ENCODE measurements at places on chromosomes 4 and X.

GRCh38 chr4:129014566-129015509 lies 78.5 kb downstream of the SCLT1 start:
- DNase-seq = no peak

DNA sequence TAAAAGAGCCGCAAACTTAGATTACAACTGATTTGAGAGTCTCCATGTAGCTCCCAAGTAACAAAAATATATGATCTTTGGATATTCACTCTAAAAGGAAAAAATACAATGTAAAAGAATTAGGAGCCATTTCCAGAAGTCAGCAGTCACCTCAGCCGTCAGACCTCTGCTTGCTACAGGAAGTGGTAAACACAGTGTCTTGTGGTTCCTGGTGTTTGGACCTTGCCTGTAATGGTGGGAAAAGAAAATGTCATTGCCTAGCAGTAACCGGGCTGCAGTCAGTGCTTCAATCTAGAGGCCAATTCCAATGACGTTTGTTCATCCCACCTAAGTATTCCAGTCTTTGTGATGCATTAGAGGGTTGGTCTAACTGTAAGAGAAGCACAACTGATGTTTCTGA lies 28.9 kb upstream of the SMIM31 start:
- DNase-seq = no peak

DNA sequence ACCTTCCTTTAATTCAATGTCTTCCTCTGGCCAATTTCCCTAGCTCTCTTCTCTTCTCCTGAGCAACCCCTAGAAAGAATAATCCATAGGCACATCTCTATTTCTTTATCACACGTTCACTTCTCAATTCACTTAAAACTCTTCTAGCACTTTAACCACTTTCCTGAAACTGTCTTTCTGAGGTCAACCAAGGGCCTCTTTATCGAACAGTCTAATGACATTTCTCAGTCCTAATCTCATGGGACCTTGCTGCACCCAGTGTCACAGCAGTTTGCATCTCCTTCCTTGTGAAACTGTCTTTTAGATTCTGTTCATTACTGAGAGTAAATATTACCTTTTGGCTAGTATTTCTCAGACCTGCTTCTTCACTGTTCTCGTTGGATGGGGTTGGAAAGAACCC lies 285.3 kb upstream of the RASGEF1B start:
- no peak for DNase-seq

DNA sequence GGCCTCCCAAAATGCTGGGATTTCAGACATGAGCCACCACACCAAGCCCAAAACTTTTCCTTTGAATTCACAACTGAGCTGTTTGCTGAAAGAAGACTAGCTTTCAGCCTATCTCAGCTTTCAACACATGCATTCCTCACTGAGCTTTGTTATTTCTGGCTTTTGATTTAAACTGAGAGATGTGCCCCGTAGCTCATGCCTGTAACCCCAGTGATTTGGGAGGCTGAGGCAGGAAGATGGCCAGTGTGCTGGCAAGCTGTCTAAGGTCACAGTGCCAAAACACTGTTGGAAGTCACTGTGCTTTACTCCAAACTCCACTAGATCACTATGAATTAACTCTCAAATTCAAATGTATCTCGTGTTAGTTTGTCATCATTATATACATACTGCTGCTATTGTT lies 779.5 kb downstream of the TRIML1 start:
- no peak for DNase-seq

DNA sequence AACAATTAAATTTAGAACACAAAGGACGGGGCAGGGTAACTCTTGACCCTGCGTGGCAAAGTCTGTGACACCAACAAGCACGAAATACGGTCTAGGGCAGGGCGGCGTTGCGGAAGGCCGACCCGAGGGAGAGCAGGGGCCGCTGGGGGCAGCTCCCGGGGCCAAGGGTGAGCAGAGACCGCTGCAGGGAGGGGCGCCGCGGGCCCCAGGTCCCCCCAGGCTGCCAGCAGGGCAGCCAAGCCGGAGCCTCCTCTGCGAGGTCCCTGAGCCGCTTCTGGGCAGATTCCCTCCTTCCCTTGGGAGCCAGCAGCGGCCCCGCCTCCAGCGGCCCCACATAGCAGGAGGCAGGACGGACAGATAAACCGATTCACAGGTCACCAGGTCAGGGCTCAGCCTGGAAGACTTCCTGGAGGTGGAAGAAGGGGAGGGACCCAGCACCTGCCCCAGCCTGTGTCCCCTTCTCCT lies 90.2 kb downstream of the FAM53A start:
- DNase-seq = no peak

DNA sequence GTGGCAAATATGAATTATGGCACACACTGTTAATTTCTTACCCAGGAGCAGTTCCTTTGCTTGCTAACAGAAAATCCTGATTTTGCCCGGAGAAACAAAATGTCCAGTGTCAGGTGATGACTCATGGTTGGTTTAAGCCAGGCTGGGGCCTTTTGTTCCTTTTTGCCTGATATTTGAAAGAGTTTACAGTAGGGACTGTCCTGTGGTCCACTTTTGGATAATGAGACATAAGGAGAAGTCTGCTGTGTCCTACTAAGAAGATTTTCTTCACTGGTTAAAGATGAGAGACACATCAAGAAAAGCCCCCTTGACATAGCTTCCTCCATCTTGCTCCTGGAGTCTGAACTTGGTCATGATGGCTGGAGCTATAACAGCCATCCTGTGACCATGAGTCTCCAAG lies 12.1 kb upstream of the DRD5 start:
- DNase-seq = no peak

DNA sequence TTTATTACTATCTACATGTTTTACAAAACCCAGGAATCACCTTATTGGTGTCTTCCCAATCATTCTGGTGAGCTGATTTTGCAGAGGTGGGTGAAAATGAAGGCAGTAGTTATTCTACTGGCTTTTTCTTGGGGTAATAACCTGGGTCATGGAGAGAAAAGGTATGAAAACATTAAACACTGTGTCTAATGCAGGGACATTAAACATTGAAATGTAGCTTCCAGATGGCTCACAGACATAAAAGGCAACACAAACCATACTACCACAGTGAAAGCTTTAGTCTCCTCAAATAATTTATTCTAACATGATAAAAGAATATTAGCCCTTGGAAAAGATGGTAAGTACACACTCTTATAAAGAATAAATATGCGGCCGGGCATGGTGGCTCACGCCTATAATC lies 8.0 kb downstream of the SETD7 start:
- DNase-seq = no peak

GRCh38 chr4:170399581-170400293 lies 310.0 kb upstream of the AADAT start:
- DNase-seq = no peak

DNA sequence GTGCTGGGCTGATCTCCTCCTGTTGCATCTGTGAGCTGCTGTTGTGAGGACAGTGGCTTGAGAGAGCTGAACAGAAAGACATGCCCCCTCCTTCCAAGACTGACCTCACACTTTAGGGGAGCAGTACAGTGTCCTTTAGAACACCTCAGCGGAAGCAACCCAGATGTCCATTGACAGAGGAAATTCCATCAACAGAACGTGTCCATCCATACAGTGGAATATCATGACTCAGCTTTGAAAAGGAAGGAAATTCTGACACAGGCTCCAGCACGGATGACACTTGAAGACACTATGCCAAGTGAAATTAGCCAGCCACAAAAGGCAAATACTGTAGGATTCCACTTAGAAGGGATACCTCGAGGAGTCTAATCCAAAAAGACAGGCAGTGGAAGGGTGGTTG lies 103.5 kb downstream of the GPR143 start:
- no peak for DNase-seq

DNA sequence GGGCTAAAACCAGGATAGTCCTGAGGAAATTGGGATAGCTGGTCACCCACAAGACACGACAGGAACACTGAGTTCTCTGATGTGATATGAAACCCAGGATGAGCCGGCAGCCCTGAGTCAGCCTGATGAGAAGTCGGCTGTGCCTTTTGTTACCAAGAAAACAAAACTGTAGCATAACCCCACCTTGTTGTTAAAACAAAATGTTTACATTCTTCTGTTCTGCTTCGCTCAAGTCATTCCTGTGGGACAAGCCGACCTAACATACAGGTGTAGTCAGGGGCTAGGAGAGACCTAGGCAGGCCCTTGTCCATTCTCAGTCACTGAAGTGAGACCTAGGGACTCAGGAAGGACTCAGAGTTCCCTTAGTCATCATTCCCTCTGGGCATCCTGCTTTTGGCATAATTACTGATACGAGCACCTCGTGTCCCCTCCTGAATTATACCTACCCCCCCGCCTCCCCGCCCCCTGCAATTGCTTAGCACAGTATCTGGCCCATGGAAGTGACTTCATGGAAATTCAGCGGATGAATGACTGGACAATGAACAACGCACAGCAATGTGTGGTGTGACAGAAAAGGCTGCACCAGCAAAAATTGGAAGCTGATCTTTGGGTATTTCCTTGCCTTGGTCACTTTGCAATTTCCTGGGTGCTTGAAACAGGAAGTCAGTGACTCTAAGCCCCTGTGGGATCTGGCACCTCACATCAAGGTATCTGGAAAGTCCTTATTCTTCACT lies 31.9 kb upstream of the TLR2 start:
- peak; percentile 60 for DNase-seq

DNA sequence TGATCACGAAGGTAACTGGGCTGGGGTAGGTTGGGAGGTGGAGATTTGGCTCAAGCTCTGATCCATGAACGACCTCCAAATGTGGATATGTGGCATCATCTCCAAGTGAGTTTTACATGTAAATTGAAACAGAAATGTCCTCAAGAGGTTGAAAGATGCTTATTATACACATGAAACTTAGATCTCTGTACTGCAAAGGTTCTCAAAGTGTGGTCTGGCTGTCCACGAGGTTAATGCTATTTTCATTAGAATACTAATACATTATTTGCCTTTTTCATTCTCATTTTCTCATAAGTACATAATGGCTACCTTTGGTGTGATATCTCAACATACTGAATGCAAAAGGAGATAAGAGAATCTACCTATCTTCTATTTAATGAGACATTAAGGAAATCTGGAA lies 198.2 kb downstream of the RASL11B start:
- no peak for DNase-seq

- peak; percentile 75 for DNase-seq
These were observed 4.6 kb downstream of the TXK start for GRCh38 chr4:48129307-48130014.

GRCh38 chr4:98950925-98951324 lies 22.0 kb upstream of the EIF4E start:
- no peak for DNase-seq

DNA sequence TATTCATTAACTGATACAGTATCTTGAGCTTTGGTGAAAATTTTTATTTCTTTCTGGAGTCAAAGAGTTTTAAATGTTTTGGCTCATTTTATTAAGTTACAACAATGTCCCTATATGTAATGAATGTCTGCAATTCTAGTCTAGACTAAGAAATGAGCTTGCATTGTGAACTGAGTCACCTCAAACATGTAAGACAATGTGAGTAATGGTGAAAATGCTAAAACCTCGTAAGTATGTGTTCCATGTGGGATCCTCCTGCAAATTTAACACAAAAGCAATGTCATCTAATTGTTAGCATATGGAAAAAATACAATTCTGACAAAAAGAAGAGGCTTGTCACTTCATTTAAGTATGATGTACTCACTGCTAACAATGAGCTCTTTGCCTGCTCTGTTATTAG lies 480.5 kb upstream of the FSTL5 start:
- no peak for DNase-seq

DNA sequence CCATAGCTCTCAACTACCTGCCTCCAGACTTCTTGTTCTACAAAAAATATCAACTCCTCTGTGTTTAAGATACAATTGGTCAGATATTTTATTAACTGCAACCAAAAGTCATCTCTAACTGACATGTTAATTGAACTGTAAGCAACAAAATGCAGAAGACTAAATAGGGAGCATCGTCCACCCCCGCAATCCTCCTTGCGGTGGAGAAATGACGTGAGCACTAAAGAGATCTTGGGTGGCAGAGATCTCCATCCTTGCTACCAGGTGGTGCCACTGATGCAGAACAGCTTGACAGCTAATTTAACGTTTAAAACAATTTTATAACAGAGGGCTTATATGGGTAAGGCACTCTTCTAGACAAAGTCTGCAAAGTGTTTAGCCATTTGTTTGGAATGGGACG lies 164.4 kb upstream of the FTHL17 start:
- DNase-seq = no peak

- no peak for DNase-seq
These were observed 10.4 kb upstream of the PPP3CA start for GRCh38 chr4:101357751-101358150.

DNA sequence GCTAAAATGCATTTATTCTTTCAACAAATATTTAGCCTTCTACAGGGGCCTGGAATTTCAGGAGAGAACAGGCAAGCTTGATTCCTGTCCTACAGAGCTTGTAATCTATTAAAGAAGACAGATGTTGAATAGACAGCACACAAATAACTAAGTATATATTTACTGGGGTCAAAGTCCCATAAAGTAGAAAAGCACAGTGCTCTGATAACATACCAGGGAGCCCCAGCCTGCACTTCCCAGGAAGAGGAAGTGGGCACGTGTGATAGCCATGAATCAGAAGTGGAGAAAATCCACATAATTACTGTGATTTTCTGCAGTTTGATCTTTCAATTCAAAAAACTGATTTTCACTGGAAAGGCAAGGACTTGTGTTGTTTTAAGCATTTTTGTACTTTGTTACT lies 129.1 kb downstream of the EGF start:
- no peak for DNase-seq

DNA sequence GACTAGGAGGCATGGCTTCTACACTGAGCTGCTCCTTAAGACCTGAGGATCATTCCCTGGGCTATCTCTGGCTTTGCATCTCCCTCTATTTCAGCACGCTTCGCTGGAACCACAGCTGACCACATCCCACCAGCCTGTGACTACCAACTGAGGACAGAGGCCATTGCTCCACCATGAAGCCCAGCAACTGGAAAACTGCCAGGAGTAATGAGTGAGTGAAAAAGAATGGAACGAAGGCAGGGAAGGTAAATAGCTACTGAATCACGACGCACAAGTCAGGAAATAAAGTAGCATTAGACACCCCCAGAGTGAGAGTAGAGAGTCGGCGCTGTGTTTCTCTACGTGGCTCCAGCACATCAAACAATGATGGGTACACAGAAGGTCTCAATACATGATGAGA lies 314.7 kb downstream of the LDB2 start:
- DNase-seq = no peak

DNA sequence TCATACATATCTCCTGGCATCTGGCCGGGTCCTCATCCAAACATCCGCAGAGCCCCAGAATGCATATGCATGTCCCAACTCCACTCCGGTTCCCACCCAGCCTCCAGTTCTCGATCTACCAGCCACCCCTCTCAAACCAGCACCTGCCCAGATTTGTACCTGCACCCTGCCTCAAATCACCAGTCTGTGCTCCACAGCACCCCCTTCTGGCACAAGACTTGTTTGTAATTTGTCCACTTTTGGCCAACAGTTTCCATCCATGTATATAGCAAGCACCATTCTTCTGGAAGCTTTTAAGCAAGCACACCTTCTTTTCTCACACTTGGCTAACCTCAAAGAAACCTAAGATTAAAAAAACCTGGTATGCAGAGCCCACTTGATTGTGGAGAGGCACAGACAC lies 644.1 kb downstream of the MID1IP1 start:
- DNase-seq = peak; percentile 68

- no peak for DNase-seq
These were observed 138.4 kb downstream of the SPANXN3 start for GRCh38 chrX:143378851-143379250.

Data from activated CD4-positive, alpha-beta memory T cell treated with anti-CD3 and anti-CD28 coated beads for 36 hours (primary cell).